ENCODE measurements at places on chromosomes 3 and 15. TPM values are rescaled to one million over a fixed set of nuclear protein-coding genes. Genes with fewer than 3 reads are reported as not detected.

The GNB4 gene
- total RNA-seq, result 22.6 TPM

The C3orf85 gene
- total RNA-seq, result not detected

The CIP2A gene
- 8.2 TPM for total RNA-seq

The TGM5 gene
- not detected for total RNA-seq

The CCNB2 gene
- 0.42 TPM for total RNA-seq

The GOLGA6L4 gene
- total RNA-seq, result 0.42 TPM

Data from mononuclear cell (primary cell).